ENCODE measurements at places on chromosomes 3 and 15.

- DNase-seq, result no peak
Measured at GRCh38 chr15:57626713-57627440, 35.2 kb downstream of the MYZAP start.

DNA sequence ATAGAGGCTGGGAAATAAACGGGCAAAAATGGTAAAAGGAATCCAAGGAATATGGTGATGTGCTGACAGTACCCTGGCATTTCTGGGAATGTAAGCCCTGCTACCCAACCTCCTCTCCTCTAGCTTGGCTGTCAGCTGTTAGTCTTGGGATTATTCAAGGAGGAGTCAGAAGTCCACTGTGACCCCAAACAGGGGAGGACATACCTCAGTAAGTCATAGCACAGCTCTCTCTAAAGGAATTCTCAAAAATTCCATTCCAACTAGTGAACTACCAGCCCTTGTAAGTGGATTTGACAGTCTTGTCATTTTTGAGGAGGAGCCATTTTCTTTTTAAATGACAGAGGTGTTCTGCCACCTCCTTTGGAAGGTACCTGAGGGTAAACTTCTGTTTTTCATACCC, 207.5 kb downstream of the PDCD6IP start:
- no peak for DNase-seq

- DNase-seq, result no peak
Measured at GRCh38 chr3:145224886-145225285, 936.1 kb downstream of the PLOD2 start.

- DNase-seq, result no peak
Measured at GRCh38 chr3:71859123-71859519, 74.2 kb upstream of the PROK2 start.

DNA sequence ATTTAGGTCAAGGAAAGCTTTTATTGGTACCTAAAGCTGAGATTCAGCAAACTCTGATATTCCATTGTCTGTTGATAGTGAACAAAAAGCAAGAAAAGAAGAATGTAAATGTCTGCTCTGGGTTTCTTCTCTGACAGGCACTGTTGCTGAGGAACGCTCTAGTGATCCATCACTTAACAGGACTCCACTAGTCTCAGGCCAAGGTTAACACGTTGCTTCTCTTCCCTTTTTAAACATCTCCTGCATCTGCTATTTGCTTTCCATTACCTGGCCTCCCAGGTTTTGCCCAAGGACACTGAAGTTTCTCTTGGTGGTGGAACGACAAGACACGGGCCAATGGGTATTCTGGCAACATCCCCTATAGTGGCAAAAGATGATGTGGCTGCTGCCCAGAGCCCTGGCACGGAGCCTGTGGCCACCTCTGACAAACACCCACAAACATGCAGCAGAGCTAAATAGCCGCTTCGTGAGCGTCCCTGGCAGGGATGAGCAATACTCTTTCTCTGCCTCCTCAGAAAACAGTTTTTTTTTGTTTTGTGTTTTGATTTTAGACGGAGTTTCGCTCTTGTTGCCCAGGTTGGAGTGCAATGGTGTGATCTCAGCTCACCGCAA, 97.8 kb upstream of the AKAP13 start:
- no peak for DNase-seq

- DNase-seq, result peak; percentile 92
Measured at GRCh38 chr15:84840741-84841429, 23.7 kb downstream of the ALPK3 start.

GRCh38 chr3:154898916-154899315, 181.2 kb upstream of the MME start:
- no peak for DNase-seq

DNA sequence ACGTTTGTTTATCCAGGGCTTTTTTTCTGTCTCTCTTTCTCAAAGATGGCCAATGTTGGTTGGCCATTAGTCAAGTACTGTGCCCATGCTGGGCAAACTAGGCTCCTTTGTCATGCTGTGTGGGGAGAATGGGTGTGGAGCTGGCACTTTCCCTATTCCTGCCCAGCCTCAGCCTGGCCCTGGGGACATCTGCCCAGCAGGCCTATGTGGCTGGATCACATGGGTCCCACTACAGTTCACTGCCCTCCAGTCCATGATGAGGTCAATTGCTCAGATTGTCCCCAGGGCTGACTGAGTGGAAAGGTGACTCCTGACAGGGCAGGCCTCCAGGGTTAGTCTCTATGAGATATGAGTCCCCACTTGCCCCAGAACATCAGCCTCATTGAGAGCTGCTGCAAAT, 54.4 kb upstream of the HERC1 start:
- DNase-seq, result no peak

GRCh38 chr15:80118956-80119355, 33.8 kb upstream of the FAH start:
- no peak for DNase-seq

DNA sequence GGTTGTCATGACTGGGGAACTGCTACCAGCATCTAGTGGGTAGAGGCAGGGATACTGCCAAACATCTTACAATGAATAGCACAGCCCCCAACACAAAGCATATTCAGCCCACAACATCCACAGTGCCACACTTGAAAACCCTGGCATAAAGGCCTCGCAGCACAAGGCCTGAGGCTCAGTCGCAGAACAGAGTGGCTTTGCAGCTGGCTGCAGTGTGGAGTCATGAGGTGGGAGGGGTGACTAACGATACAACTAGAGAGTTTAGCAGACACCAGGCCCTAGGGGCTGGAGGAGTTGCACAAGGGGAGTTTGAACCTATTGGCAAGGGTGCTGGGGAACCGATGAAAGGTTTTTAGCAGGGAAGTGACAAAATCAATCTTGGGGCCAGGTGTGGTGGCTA, 32.1 kb downstream of the GRK7 start:
- DNase-seq, result no peak

DNA sequence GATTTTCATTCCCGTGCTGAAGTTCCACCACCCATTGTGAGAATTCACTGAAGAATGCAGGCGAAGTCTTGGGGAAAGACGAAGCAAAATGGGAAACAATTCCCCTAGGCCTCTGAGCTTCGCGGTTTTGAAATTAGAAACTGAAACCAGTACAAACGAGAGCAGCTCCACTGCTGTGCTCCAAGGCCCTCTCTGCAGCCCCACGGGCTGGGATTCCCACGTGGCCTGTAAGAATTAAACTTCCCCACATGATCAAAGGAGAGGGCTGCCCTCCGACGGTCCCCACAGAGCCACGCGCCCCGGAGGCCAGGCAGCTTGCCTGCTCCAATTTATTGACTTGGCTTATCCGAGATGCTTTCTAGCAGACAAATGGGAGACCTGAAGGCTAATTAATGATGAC, 144.0 kb downstream of the GREM1 start:
- DNase-seq, result peak; percentile 81

DNA sequence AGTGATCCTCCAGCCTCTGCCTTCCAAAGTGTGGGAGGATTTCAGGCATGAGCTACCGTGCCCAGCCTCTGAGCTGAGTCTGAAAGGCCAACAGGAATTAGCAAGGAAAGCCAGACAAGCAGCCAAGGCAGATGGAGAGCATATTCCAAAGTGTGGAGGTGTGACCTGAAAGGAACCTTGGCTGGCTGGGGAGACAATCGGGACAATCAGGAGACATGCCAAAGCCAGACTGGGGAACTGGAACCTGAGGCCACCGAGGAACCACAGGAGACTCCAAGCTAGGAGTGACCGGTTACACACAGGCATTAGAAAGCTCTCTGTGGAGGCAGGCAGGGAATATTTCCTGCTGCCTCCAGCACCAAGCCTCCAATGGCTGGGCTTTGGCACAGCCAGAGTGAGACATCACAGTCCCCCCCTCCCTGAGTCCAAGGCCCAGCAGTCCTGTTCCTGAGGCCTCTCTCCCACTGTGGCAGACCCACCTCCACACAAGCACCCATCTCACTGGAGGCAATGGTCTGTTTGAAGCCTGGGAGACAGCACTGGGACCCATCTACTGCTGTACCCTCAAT, 4.5 kb upstream of the C15orf39 start:
- no peak for DNase-seq

- DNase-seq, result no peak
Measured at GRCh38 chr15:39494462-39494861, 86.4 kb upstream of the THBS1 start.

GRCh38 chr3:4401441-4401840, 65.6 kb downstream of the SUMF1 start:
- no peak for DNase-seq

DNA sequence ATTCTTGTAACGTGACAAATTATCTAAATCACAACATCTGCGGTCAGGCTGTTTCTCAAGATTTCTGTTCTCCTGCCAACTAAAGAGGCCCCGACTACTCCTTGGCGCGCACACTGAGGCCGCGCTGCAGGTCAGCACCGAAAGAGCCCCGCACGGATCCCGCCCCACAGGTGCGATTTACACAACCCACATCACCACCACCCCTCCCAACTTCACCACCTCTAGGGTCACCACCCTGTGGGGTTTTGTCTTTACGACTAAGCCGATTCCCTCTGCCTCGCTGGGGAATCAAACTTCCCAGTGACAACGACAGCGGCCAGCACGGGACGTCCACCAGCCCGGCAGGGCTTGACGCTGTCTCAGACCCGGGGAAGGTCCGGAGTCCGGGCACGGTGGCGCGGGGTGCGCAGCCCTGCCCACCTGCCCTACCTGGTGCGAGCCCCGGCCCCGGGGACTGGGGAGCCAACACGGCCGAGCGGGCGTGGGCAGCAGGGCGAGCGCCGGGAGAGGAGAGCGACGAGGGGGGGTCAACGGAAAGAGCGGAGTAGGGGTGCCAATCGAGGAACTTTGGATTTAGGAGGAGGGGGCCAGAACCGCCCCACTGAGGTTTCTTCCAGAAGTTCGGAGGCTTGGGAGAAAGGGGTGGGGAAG, 764 bp downstream of the UACA start:
- DNase-seq, result peak; percentile 58

DNA sequence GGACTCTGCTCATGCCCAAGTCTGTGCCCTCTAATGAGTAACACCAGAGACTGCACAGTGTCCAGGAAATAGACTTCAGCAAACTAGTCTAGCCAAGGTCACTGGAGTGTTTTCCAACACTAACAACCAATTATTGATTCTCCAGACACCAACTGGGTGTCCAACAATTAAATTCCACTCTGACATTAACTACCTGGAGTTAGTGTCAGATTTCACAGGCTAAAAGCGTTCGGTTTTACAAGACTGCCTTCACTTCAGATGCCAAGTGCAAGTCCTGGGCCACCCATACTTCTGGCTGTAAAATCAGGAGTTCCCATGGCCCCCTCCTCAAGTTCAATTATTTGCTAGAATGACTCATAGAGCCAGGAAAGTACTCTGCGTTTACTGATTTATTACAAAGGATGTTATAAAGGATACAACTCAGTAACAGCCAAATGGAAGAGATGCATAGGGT, 20.8 kb upstream of the CFAP161 start:
- DNase-seq, result no peak

- peak; percentile 80 for DNase-seq
Measured at GRCh38 chr15:26864664-26865191, 2.1 kb upstream of the GABRA5 start.

- DNase-seq, result no peak
Measured at GRCh38 chr3:164375538-164375937, 702.8 kb downstream of the SI start.

GRCh38 chr3:45988804-45989203, 6.8 kb downstream of the FYCO1 start:
- DNase-seq, result no peak

DNA sequence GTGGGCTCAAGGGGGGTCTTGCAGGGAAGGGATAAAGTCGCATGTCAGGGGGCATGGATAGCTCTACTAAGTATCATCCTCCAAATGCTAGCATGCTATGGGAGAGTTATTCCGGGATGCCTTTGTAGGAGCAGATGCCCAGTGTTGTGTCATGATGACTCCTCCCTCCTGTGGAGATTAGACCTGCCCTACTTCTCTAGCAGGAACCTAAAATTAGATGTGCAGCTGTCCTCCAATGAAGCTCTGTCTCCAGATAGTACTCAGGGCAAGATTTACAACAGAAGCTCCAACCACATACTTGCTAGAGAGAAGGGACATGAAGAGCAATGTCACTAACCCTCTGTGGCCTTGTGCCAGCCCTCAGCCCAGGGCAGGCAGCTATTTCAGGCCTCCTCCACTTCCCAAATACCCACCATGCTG, 82.5 kb downstream of the AGBL1 start:
- no peak for DNase-seq

GRCh38 chr15:92291900-92292299, 101.8 kb upstream of the ST8SIA2 start:
- DNase-seq, result no peak

- no peak for DNase-seq
Measured at GRCh38 chr3:60867200-60867599, 384.1 kb downstream of the FHIT start.

DNA sequence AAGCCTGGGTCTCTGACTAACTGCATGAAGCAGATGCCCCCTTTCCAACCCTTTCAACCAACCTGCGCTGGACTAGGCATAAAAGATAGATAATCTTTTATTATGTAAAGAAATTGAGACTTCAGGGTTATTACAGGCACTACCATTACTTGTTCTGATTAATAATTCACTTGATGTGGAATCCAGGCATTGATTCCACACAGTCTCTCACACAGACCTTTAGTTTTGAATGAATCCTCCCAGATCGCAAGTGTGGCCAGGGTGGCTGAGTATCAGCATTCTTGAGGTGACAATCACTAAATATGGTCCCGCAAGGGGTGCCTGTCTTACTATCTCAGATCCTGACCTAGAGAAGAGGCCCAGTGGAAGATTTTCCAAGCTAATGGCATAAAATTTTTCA, 368.9 kb upstream of the ONECUT1 start:
- no peak for DNase-seq

DNA sequence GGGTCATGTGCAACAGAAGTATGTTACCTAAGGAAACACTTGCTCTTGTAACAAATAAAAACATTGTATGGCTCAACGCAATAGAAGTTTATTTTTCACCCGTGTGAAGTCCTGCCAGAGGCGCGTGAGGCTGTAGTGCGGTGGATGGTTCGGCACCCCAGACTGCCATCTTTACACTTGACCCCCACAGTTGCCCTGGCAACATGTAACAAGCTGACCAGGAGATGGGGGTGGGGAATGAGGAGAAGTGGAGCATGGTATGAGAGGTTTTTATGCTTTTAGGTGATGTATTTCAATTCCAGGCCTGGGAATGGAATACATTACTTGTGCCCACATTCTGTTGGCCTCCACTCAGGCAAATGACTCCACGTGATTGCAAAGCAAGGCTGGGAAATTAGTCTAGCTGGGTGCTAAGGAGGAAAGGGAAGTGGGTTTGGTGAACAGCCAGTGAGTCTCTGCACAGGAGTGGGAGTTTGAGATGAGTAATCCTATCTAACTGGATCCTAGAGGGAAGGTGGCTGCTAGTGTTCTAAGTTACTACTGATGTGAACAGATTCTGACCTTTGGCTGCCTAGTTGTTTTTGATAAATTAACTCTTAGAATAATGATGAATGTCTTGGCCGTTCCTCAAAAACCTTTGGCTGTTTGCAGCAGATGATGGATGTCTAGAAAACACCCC, 33.8 kb upstream of the GREM1 start:
- no peak for DNase-seq

- DNase-seq, result no peak
Measured at GRCh38 chr3:72698154-72698917, 149.9 kb downstream of the SHQ1 start.
